ENCODE measurements at places on chromosomes 4 and X.

DNA sequence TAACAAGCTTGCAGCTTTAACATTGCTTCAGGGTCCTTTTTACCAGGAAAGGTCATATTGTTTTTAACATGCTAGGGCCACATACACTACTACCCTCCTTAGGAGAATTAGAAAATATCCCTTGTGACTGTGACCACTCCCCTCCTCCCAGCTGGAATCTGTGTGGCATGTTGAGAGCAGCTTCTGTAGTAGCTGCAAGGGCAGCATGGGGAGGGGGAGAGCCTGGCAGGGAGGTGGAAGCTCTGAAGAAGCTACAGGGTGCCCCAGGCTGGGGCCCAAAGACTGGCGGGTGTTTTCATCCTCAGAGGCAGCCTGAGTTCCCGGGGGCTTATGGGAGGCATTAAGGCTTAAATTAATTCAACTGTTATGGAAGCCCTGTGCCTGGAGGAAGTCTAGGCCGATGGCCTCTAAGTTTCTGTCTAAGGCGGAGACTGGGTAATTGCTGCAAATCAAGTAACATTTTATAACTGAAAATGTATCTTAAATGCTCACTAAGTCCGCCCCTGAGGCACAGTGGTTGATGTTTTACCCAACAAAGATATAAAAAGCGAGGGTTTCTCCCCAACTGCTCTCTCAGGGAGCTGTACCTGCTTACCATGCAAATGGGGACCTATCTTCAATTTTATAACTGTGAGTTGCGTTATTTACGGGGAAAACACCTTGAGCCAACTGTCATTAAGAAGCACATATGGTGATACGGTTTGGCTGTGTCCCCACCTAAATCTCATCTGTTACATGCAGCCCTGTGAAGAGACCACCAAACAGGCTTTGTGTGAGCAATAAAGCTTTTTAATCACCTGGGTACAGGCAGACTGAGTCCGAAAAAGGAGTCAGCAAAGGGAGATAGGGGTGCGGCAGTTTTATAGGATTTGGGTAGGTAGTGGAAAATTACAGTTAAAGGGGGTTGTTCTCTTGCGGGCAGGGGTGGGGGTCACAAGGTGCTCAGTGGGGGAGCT is 37.4 kb upstream of the STS start:
- no peak for DNase-seq

GRCh38 chr4:67871867-67872266 is 11.9 kb downstream of the TMPRSS11D start:
- no peak for DNase-seq

- DNase-seq: no peak
Observed at GRCh38 chr4:8589823-8590545, 2.6 kb upstream of the CPZ start.

DNA sequence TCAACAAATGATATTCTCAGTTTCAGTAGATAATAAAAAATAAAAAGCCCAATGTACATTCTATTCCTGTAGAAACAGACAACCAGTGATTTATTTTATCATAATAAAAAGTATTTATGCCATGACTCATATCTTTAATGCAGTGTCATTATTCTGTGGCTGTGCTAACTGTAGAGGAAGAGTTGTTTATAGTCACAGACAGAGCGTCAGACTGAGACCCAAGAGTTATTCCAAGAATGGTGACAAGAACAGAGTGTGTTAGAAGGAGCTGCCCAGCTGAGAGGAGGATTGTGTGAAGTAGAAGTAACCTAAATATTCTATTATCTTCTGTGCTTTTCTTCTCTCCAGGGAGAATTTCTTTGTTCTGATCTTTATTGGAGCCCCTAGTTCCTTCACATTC is 210.7 kb downstream of the PPP1R2C start:
- no peak for DNase-seq

DNA sequence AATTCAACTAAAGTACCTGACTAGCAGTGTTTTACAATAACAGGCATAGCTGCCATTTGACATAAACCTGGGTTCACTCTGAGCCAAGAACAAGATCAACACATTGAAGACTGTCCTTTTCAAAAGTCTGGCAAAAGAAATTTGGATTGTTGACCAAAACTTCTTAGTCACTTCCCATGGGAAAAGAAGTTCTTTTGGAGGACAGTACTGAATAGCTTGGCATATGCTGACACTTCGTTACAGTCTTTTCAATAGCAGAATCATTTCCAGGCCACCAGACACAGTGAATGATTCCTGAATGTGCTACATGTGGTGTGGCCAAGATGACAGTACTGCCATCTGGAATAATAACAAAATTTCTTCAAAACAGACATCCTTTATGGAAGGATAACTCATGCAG is 560.3 kb downstream of the GRID2 start:
- no peak for DNase-seq

- no peak for DNase-seq
Observed at GRCh38 chr4:137032222-137032621, 500.1 kb downstream of the PCDH18 start.

DNA sequence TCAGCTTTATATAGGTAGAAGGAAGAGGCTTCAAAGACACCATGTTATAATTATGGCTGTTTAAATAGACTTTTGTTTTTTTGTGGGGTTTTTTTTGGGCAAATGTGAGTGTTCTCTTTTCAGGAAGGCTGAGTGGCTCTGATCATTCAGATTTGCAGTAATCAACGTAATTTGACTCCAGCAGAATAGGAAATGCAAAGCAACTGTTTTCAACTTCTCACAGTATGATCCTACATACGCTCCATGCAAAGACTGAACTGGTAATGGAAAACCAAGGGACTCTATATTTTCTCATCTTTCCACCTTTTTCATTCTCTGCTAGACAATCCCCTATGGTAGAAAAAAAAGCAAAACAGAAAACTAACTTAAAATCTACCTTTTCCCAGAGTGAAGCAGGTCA is 10.8 kb downstream of the ADH1B start:
- DNase-seq: no peak

DNA sequence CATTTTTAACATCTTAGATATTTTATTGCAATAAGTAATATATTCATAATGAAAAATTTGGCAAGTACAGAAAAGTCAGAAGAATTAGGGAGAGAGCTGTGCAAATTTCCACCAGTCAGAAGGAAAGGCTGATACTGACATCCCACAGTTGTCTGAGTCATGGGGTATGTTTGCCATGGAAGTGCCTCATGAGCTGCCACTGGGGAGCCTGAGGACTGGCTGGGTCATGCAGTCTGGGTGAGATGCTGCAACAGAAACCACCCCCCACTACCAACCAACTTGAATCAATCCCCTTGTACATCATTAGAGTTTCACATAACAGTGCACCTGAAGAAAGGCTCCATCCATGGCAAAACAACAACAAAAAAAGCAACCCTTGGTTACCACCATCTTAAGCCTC is 45.2 kb upstream of the ENPP6 start:
- DNase-seq: no peak

DNA sequence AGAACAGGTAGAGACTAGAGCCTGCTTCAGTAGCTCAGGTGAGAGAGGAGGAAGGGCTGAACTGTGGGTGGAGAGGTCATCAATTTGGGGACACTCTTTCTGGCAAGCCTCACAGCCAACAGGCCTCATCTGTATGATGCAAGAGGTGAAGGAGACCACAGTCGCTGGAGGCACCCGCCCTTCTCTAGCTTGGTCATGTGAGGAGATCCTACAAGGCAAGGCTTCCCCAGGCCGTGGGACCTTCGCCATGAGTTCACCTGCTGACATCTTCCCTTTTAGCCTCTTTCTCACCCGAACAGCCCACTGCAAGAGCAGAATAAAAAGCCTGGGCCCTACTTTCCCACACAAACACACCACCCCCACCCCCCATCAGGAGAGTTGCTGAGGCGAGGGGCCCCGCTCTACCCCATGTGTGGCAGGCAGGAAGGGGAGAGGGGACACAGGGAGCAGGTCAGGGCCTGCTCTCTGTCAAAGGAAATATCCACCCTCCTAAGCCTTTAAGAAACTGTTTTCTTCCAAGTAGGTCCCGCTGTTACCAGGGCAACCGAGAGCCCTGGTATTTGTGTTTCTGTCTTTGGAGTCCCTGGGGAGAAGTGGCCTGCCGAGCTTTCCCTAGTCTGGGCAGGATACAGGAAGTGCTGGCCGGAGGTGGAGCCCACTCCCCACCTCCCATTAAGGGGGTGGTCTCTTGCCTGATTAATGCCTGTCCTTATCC is 8.1 kb downstream of the RTL5 start:
- no peak for DNase-seq

- no peak for DNase-seq
Observed at GRCh38 chr4:183140911-183141320, 41.9 kb downstream of the WWC2 start.

GRCh38 chr4:168667921-168668320 is 171.1 kb downstream of the PALLD start:
- no peak for DNase-seq

GRCh38 chr4:110682311-110682710 is 59.4 kb upstream of the PITX2 start:
- DNase-seq: no peak

DNA sequence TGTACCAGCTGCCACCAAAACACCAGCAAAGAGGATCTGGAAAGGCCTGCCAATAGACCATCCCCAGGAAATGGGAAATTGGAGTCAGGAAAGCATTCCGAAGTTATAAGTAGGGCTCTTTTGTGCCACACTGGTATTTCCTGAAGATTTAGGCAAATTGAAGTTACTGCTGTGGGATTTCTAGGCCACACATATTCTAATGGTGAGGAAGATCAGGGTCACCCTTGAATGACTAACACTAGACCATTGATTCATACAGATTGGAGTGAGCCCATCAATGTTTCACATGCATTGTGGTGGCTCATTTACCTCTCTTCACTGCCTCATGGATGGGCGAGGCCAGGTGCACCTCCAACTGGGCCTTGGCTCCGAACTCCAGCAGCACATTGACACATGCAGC is 22.6 kb downstream of the ASB11 start:
- DNase-seq: no peak

DNA sequence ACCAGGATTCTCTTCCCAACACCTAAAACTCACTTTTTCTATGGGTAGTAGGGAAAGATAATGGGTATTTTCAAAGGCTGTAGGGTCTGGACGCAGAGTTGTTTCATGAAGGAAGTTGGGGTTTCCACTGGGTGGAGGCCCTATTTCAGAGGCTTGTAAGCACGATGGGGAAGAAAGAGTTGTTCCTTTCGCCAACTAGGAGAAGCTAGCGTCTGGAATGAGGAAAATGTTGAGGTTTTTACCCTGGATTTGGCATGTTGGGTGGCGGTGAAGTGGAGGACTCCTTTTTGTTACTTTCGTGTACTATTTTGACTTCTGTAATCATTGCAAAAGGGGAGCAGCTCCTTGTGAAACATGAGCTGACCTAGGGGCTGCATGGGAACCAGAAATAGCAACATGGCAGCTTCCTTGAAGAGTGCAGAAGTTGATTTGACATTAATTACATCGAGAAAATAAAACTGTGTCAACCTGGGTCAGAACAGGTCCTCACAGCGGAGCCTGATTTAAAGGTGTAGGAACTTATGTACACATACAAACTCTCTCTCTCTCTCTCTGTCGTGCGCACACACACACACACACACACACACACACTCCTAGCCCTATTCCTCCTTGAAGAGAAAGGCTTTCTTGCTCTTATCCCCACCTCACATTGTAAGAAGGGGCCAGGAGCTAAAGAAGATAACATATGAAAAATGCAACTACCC is 19.1 kb downstream of the VSIG4 start:
- no peak for DNase-seq

DNA sequence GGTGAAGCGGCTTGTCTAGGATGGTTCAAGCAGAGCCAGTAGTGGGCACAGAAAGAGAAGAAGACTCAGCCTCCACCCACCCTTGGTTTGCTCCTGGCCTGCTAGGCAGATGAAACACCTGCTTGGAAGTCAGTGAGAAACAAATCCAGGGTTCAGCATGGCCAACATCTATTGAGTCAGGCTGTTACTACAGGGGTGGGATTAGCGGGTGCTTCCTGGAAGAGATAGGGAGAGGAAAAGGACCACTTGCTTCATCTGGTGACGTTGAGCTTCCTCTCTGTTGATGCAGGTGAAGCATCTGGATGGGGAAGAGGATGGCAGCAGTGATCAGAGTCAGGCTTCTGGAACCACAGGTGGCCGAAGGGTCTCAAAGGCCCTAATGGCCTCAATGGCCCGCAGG is 3.0 kb downstream of the MAGED2 start:
- no peak for DNase-seq

GRCh38 chr4:139734201-139734874 is 68.7 kb downstream of the MGST2 start:
- no peak for DNase-seq

DNA sequence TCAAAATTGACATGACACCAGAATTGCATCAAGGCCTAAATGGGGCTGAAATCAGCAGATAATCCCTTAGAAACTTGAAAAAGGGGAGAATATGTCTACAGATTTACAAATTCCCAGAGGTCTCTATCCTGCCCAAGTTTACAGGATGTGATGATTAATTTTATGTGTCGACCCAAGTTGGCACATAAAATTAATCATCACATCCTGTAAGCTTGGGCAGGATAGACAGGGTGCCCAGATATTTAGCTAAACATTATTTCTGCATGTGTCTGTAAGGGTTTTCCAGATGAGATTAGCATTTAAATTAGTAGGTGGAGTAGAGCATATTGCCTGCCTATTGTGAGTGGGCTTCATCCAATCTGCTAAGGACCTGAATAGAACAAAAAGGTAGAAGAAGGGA is 52.3 kb downstream of the ARHGEF6 start:
- no peak for DNase-seq

DNA sequence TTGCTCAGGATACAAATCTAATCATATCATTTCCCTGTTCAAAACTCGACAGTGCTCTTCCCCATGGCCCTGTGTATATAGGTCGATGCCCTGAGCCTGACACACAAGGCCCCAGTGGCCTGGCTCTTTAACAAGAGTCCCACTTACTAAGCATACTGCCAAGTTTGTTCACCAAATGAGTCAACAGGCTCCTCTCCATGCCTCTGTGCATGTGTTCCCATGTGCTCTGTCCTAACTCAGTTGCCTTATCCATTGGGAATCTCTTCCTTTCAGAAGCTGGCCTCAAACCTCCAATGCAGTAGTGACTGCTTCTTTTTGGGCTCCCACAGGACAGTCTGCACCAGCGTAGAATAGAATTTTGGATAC is 18.9 kb upstream of the CXCR3 start:
- no peak for DNase-seq

GRCh38 chr4:181193131-181193930 is 1049.9 kb upstream of the TENM3 start:
- DNase-seq: no peak

- no peak for DNase-seq
Observed at GRCh38 chrX:40778861-40779575, 43.7 kb upstream of the MED14 start.

GRCh38 chrX:70129816-70130215 is 3.4 kb upstream of the IGBP1 start:
- no peak for DNase-seq

DNA sequence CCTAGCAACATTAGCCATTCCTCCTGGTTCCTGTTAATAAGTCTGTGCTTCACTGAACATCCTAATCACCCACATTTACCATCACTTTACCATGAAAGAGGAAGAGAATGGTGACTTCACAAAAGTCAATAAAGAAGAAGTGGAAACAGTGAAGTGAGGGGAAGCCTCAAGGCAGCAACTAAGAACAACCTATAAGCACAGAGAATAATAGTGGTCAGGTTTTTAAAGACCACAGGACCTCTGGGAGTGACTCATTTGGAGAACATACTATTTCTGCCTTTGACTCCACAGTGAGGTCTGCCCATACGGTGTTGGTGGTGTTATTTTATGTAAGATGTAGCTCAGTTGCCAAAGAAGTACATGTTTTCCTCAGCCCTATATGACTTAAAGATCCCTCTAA is 86.0 kb upstream of the TET2 start:
- no peak for DNase-seq

- no peak for DNase-seq
Observed at GRCh38 chr4:152563209-152563608, 27.3 kb upstream of the FBXW7 start.

All from stimulated activated CD4-positive, alpha-beta T cell treated with anti-CD3 and anti-CD28 coated beads, Interleukin-15, amount 100 ng/mL, for 1 hour (primary cell).